ENCODE measurements at places on chromosomes 5 and 9. TPM values are rescaled to one million over a fixed set of nuclear protein-coding genes. Genes with fewer than 3 reads are reported as not detected.

- H3K27me3 ChIP-seq: peaks cover 1% of the 10 kb centered on the region
- no peaks in the 10 kb centered on the region for H3K4me1 ChIP-seq
- no peak overlapping the region for H3K27ac ChIP-seq
- no peaks in the 10 kb centered on the region for H3K36me3 ChIP-seq
These were observed 2.9 kb upstream of the NDST1 start for GRCh38 chr5:150505041-150505511.

GRCh38 chr5:62111428-62111827, 194.6 kb upstream of the KIF2A start:
- no peak for DNase-seq
- no peak overlapping the region for H3K4me3 ChIP-seq
- no peaks in the 10 kb centered on the region for H3K36me3 ChIP-seq
- H3K27me3 ChIP-seq: peaks cover 6% of the 10 kb centered on the region

- DNase-seq: no peak
- H3K27me3 ChIP-seq: peaks cover 6% of the 10 kb centered on the region
- no peak overlapping the region for H3K4me3 ChIP-seq
- no peak overlapping the region for H3K27ac ChIP-seq
These were observed 42.7 kb upstream of the CPLX2 start for GRCh38 chr5:175828651-175829050.

GRCh38 chr5:93088592-93089389, 492.2 kb downstream of the NR2F1-AS1 start:
- DNase-seq: no peak
- H3K36me3 ChIP-seq: no peaks in the 10 kb centered on the region
- H3K27ac ChIP-seq: no peak overlapping the region

DNA sequence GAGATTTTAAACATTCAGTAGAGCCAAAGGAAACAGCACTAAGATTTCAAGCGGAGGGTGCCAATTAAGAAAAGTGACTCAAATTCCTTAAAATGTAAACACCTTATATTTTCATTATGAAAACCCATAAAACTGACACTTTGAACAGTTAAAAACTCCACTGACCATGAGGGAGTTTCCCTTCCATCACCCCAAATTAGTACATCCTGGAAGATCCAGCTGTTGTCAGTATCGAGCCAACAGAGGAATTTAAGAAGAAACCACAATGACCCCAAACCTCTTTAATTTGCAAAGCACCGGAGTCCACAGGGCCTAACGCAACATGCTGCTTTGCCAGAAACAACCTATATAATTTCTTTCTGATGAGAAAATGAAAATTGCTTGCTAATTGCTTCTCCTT, 41.3 kb downstream of the ROR2 start:
- no peak overlapping the region for H3K4me3 ChIP-seq
- H3K27me3 ChIP-seq: peaks cover 5% of the 10 kb centered on the region
- H3K27ac ChIP-seq: peak overlapping the region; percentile 30

GRCh38 chr9:17487467-17487866, 91.4 kb upstream of the SH3GL2 start:
- no peaks in the 10 kb centered on the region for H3K27me3 ChIP-seq
- no peak overlapping the region for H3K27ac ChIP-seq
- H3K4me3 ChIP-seq: no peak overlapping the region
- DNase-seq: no peak

DNA sequence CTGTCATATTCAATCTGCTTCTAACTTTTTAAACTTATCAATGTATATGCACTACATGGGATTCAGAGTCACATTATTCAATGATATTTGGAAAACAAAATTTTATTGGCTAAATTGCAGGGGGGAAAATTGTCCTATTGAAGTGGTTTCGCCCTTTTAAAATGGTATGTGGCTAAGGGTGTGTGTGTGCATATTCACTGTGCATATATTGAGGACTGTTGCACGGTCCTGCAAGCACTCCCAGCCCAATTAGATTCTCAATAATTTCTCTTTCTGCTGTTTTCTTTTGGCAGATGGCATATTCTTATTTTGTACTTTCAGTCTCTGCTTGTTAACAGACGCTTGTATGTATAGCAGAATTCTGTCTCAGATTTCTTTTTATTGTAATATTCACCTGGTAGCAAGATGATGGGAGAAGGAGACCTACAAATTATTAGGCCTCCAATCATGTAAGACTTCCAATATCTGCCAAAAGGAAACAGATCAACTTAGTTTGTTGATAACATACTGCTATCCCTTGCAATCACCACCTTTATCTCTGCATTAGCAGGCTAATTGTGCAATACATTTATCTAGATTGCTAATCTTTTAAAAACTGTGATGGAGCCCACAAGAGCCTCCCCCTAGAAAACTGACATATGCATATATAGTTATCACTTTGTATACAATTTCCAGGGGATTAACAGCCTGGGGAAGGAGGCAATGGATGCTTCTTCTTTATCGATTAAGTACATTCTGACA, 411.5 kb downstream of the PLK2 start:
- H3K27me3 ChIP-seq: no peaks in the 10 kb centered on the region
- DNase-seq: no peak
- no peaks in the 10 kb centered on the region for H3K36me3 ChIP-seq
- H3K4me1 ChIP-seq: no peaks in the 10 kb centered on the region
- H3K4me3 ChIP-seq: no peak overlapping the region

DNA sequence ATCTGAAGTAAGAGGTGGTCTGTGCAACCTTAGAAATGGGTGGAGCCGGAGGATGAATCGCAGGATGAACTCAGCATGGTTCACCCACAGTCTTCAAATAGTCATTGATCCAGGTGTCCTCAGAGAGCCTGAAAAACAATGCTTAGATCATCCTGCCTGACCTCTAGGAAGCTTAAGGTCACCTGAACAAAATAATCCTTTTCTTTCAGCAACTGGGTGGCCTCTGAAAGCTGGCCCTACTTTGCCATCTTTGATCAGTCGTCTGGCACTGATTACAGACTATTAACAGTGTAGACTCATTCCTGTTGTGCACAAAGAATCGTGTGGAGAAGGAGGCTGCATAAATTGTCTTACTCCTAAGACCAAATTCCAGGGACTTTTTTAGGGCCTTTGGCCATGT, 50.7 kb downstream of the PIP5K1B start:
- peaks cover 17% of the 10 kb centered on the region for H3K27me3 ChIP-seq
- H3K27ac ChIP-seq: no peak overlapping the region
- peaks cover 8% of the 10 kb centered on the region for H3K4me1 ChIP-seq

DNA sequence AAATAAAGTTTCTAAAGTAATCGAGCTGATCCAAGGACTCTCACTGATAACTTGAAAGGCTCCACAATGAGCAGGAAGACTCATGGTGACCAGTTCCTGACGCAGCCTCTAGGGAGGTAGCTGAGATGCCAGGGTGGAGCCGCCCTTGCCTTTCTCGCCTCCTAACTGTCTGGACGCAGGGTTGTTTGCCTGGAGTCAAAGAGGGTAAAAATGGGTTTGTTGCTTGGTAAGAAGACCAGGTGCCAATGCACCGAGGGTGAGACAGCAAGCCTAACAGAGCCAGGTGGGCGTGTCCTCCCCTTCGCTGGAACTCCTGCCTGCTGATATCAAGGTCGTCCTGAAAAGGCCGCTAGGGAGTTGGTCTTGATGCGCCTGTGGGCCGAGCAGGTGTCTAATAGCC, 48.6 kb upstream of the FCN1 start:
- no peaks in the 10 kb centered on the region for H3K36me3 ChIP-seq
- no peaks in the 10 kb centered on the region for H3K4me1 ChIP-seq
- H3K27me3 ChIP-seq: no peaks in the 10 kb centered on the region
- no peak for DNase-seq
- H3K4me3 ChIP-seq: no peak overlapping the region

- H3K4me3 ChIP-seq: no peak overlapping the region
- H3K27me3 ChIP-seq: peaks cover 1% of the 10 kb centered on the region
- H3K36me3 ChIP-seq: peaks cover 1% of the 10 kb centered on the region
- DNase-seq: no peak
These were observed 49.7 kb downstream of the OLFM1 start for GRCh38 chr9:135136991-135137832.

DNA sequence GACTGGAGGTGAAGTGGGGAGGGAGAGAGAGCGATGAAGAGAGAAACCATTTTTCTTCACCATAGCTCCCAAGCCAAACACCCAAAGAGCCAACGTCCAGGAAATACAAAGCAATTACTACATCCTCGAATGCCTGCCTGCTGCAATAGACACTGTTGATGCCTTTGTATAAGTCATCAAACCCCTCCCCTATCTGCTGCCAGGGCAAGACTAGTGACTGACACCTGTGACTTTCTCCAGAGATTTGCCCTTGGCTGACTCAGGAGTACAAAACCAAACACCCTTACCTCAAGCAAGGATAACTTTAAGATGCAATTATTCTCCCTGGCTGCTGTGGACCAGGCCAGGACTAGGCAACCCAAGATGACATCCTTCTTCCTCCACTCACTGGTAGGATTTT, 81.8 kb upstream of the RASA1 start:
- H3K4me3 ChIP-seq: no peak overlapping the region
- H3K27ac ChIP-seq: no peak overlapping the region
- peaks cover 6% of the 10 kb centered on the region for H3K27me3 ChIP-seq
- no peak for DNase-seq
- no peaks in the 10 kb centered on the region for H3K36me3 ChIP-seq

DNA sequence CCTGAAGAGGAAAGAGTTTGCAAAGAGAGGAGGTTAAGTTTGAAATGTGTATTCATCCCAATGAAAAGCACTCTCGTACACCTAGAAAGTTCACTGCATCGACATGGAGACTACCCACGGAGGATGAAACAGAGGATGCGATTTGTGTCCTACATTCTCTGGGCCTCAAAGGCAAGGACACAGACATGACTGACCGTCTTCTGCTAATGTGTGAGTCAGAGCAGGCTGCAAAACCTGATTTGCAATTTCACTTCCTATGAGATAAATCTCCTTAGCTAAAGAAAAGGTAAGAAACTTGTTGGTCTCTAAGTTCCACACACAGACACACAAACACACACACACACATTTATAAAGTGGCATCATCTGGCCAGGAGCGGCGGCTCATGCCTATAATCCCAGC, 98.6 kb downstream of the GNAQ start:
- H3K27ac ChIP-seq: no peak overlapping the region
- peaks cover 33% of the 10 kb centered on the region for H3K4me1 ChIP-seq
- no peak for DNase-seq
- H3K27me3 ChIP-seq: no peaks in the 10 kb centered on the region
- H3K36me3 ChIP-seq: peaks cover 10% of the 10 kb centered on the region
- no peak overlapping the region for H3K4me3 ChIP-seq

GRCh38 chr9:113734826-113735225, 141.3 kb upstream of the ZNF618 start:
- DNase-seq: no peak
- no peak overlapping the region for H3K4me3 ChIP-seq
- peaks cover 7% of the 10 kb centered on the region for H3K27me3 ChIP-seq

GRCh38 chr9:129021091-129021490, 7.0 kb downstream of the SH3GLB2 start:
- no peak for DNase-seq
- no peak overlapping the region for H3K4me3 ChIP-seq
- H3K36me3 ChIP-seq: no peaks in the 10 kb centered on the region
- peak overlapping the region; percentile 52 for H3K27ac ChIP-seq

GRCh38 chr9:125743682-125744428, 3.3 kb upstream of the PBX3 start:
- H3K4me3 ChIP-seq: no peak overlapping the region
- H3K4me1 ChIP-seq: peaks cover 18% of the 10 kb centered on the region

DNA sequence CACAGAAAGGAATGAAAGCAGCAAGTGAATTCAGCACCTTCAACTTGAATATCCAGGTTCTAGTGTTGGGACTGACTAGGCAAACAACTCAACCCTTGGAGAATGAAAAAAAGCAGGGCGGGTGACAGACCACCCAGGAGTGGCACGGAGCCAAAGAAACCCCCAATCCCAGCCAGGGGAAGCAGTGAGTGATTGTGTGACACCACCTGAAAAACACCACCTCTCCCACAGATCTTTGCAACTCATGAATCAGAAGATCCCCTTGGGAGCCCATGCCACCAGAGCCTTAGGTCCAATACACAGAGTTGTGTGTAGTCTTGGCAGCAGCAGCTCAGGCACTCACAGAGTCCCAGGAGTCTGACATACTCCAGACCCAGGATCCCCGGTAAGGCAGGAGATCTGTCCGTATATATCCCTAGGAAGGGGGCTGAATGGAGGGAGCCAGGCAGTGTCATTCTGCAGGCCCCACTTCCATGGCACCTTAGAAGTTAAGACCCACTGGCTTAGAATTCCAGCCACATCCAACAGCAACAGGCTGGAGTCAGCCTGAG, 22.1 kb upstream of the ROR2 start:
- H3K27me3 ChIP-seq: peaks cover 21% of the 10 kb centered on the region
- no peaks in the 10 kb centered on the region for H3K36me3 ChIP-seq
- DNase-seq: no peak
- H3K4me3 ChIP-seq: no peak overlapping the region
- H3K4me1 ChIP-seq: no peaks in the 10 kb centered on the region

DNA sequence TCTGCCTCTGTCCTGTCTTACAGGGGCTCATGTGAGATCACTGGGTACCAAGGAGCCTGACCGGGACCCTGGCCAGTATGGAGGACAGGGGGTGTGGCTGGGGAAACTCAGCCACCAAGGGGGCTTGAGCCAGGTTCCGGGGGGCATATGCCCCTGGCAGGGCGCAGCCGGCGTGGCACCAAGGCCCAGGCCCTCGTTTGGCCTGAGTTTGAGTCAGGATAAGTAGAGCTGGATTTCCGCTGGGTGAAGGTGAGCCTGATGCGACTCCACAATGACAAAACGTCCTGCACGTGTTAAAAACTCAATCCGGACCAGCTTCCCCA, 616 bp upstream of the TSPAN17 start:
- H3K27me3 ChIP-seq: no peaks in the 10 kb centered on the region
- no peak for DNase-seq
- peaks cover 43% of the 10 kb centered on the region for H3K4me1 ChIP-seq

- no peaks in the 10 kb centered on the region for H3K36me3 ChIP-seq
- peaks cover 2% of the 10 kb centered on the region for H3K27me3 ChIP-seq
- no peak overlapping the region for H3K4me3 ChIP-seq
- no peaks in the 10 kb centered on the region for H3K4me1 ChIP-seq
These were observed 51.5 kb upstream of the RNU6ATAC start for GRCh38 chr9:134215699-134216448.

DNA sequence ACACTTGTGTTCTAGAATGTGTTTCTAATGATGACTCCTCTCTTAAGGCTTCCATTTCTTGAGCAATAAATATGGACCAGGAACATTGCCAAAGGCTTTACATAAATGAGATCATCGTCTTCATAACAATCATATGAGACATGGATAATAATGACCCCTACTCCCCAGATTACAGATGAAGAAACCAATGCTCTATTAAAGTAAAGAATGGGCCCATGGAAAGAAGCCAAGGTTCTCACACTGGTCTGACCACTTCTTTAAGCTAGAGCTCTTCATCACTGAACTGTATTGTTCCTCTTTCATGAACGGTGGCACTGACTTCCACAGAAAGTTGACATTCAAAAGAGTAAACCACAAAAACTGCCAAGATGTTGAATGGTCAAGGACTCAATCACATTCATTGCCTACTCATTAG, 65.3 kb downstream of the MARCHF3 start:
- H3K27ac ChIP-seq: no peak overlapping the region
- no peaks in the 10 kb centered on the region for H3K27me3 ChIP-seq
- H3K4me1 ChIP-seq: no peaks in the 10 kb centered on the region
- H3K4me3 ChIP-seq: no peak overlapping the region
- no peak for DNase-seq

OR13F1 gene
- total RNA-seq: not detected

ARHGEF28 gene
- total RNA-seq: 0.03 TPM

GFI1B gene
- total RNA-seq: not detected

PCDHA1 gene
- total RNA-seq: not detected

ZFP37 gene
- total RNA-seq: 0.32 TPM

GMCL2 gene
- total RNA-seq: not detected

PCDHGC4 gene
- total RNA-seq: not detected

SOHLH1 gene
- total RNA-seq: not detected

ZFP2 gene
- 0.41 TPM for total RNA-seq

IL9 gene
- total RNA-seq: 2.0 TPM

HACD4 gene
- total RNA-seq: 2.7 TPM

CD72 gene
- total RNA-seq: 8.3 TPM

CMYA5 gene
- total RNA-seq: 0.15 TPM

CPEB4 gene
- total RNA-seq: 9.1 TPM

BRINP1 gene
- not detected for total RNA-seq
